ENCODE measurements at places on chromosomes 5 and 9. TPM values are rescaled to one million over a fixed set of nuclear protein-coding genes. Genes with fewer than 3 reads are reported as not detected.

The CNTFR gene
- not detected for total RNA-seq

- no peaks in the 10 kb centered on the region for H3K4me1 ChIP-seq
- no peaks in the 10 kb centered on the region for H3K36me3 ChIP-seq
- no peak for DNase-seq
- H3K4me3 ChIP-seq = no peak overlapping the region
- no peak overlapping the region for H3K27ac ChIP-seq
These were observed 146.7 kb downstream of the SSBP2 start for GRCh38 chr5:81604193-81604592.

The IFNK gene
- total RNA-seq = not detected

- H3K36me3 ChIP-seq = no peaks in the 10 kb centered on the region
- H3K27ac ChIP-seq = no peak overlapping the region
- no peak overlapping the region for H3K4me3 ChIP-seq
- DNase-seq = no peak
- H3K4me1 ChIP-seq = no peaks in the 10 kb centered on the region
- no peaks in the 10 kb centered on the region for H3K27me3 ChIP-seq
These were observed 26.9 kb upstream of the FEM1C start for GRCh38 chr5:115571441-115571878.

GRCh38 chr5:132099905-132100304 is 26.3 kb downstream of the CSF2 start:
- no peak overlapping the region for H3K4me3 ChIP-seq
- H3K27ac ChIP-seq = no peak overlapping the region
- peaks cover 38% of the 10 kb centered on the region for H3K4me1 ChIP-seq
- H3K36me3 ChIP-seq = no peaks in the 10 kb centered on the region
- no peak for DNase-seq

DNA sequence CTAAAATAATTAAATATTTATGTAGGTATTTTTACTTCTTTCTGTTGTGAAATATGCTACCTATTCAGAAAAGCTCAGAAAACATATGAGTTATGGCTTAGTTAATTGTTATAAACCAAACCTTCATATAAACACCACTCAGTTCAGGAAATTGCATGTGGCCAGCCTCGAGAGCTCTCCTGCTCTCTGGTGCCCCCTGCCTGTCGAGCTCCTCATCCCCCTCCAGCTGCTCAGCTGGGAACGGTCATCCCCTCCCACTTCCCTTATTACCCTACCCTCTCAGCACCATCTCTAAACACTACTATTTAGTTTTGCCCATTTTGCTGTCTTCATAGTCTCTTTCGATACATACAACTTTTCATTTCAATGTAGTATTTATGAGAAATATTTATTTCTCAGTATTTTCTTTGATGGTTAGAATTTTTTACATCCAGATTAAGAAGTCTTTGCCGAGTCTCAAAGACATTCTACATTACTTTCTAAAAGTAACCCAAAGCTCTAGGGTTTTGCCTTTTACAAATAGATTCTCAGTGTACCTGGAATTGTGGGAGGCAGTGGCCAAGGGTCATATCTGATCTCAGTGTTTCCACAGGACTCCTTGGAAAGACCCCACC is 51.2 kb upstream of the SEMA4D start:
- H3K4me3 ChIP-seq = no peak overlapping the region
- no peaks in the 10 kb centered on the region for H3K27me3 ChIP-seq
- no peaks in the 10 kb centered on the region for H3K36me3 ChIP-seq

DNA sequence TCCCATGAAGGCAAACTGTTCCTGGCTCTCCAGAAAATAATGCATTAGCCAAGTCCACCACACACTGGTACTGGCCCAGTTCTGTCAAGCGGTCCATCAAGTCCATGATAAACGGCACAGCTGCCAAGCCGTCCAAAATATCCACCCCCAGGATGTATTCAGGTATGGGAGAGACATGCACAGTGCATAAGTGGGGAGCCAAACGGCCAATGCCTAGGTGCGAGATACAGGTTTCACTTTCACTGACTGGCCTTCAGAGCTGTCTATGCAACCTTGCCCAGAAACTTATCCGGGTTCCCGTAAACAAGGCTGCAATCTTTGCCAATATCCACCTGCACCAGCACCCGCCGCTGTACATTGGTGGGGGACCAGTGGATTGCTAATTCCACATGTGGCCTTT is 795.8 kb downstream of the EFNA5 start:
- no peaks in the 10 kb centered on the region for H3K36me3 ChIP-seq
- H3K4me1 ChIP-seq = no peaks in the 10 kb centered on the region
- no peak for DNase-seq
- no peaks in the 10 kb centered on the region for H3K27me3 ChIP-seq
- H3K4me3 ChIP-seq = no peak overlapping the region

The SLC6A18 gene
- not detected for total RNA-seq

GRCh38 chr9:89408628-89409101 is 89.2 kb downstream of the SEMA4D start:
- no peak for DNase-seq
- H3K4me1 ChIP-seq = no peaks in the 10 kb centered on the region
- no peak overlapping the region for H3K27ac ChIP-seq
- no peaks in the 10 kb centered on the region for H3K36me3 ChIP-seq
- no peak overlapping the region for H3K4me3 ChIP-seq

DNA sequence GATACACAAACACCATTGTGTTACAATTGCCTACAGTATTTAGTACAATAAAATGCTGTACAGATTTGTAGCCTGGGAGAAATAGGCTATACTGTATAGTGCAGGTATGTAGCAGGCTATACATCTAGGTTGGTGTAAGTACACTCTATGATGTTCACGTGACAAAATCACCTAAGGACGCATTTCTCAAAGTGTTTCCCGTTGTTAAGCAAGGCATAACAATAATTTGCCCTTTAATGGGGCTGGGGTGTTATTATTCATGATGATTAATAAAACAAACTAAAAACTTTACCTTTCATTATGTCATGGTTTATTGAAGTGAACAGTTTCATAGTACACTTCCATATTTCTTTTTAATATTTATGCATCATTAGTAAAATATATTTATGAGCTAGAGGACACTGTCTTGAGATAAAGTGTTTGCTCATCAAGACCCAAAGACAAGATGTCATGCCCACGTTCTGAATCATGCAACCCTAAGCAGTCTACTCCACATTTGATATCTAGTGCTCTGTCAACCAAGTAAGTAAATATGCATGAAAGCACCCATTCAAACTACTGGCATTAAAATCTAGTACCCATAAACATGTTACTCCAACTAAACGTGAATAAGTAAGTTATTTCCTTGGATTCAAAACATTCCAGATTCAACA is 220.5 kb downstream of the NR2F1-AS1 start:
- no peak for DNase-seq
- H3K4me1 ChIP-seq = peaks cover 39% of the 10 kb centered on the region
- H3K36me3 ChIP-seq = no peaks in the 10 kb centered on the region
- H3K4me3 ChIP-seq = no peak overlapping the region

The SPATA31A3 gene
- not detected for total RNA-seq

DNA sequence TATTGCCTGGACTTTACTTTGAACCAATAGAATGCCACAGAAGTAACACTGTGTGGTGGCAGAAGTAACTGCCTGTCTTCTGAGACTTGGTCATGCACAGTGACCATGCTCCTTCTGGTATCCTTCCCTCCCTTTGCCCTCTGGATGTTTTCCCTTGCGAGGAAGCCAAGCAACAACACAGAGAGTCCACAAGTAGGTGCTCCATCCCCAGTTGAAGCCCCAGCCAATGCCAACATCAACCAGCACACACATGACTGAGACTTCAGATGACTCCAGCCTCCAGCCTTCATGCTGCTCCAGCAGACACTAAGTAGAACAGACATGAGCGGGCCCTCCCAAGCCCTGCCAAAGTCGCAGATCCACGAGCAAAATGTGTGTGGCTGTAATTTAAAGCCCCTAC is 129.6 kb downstream of the EPB41L4A start:
- H3K4me1 ChIP-seq = no peaks in the 10 kb centered on the region
- no peak overlapping the region for H3K4me3 ChIP-seq
- 0 out of 2 replicates have a peak, but pooled peaks cover 3% of the 10 kb centered on the region for H3K27me3 ChIP-seq
- H3K27ac ChIP-seq = no peak overlapping the region
- no peaks in the 10 kb centered on the region for H3K36me3 ChIP-seq
- no peak for DNase-seq

- no peak for DNase-seq
- H3K4me3 ChIP-seq = no peak overlapping the region
- H3K36me3 ChIP-seq = no peaks in the 10 kb centered on the region
These were observed 365.9 kb downstream of the MLLT3 start for GRCh38 chr9:20256284-20256948.

The PDCD1LG2 gene
- total RNA-seq = not detected

The OR1Q1 gene
- not detected for total RNA-seq

The SPATA24 gene
- 3.1 TPM for total RNA-seq

- H3K27ac ChIP-seq = no peak overlapping the region
- peaks cover 9% of the 10 kb centered on the region for H3K4me1 ChIP-seq
These were observed 20.1 kb upstream of the FCN2 start for GRCh38 chr9:134860510-134860909.

The NME5 gene
- 3.1 TPM for total RNA-seq

The SPATA9 gene
- not detected for total RNA-seq

DNA sequence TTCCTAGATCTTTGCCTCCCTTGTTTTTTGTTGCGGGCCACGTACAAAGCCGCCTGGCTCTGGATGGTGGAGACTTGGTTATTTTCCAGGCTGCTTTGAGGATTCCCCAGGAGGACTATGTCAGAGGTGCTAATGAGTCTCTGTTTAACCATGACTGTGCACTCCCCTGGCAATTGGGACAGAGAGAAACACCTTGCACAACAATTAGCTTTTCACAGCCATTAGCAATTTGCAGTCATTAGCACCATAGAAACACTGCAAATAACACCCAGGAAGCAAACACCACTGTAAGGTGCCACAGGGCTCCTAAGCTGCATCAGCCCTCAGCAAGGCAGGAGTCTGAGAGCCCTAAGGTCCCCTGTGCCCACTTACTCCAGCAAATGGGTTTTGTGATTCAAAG is 201.0 kb upstream of the VLDLR start:
- no peaks in the 10 kb centered on the region for H3K36me3 ChIP-seq
- no peaks in the 10 kb centered on the region for H3K4me1 ChIP-seq
- H3K27me3 ChIP-seq = peaks cover 7% of the 10 kb centered on the region
- no peak overlapping the region for H3K4me3 ChIP-seq

DNA sequence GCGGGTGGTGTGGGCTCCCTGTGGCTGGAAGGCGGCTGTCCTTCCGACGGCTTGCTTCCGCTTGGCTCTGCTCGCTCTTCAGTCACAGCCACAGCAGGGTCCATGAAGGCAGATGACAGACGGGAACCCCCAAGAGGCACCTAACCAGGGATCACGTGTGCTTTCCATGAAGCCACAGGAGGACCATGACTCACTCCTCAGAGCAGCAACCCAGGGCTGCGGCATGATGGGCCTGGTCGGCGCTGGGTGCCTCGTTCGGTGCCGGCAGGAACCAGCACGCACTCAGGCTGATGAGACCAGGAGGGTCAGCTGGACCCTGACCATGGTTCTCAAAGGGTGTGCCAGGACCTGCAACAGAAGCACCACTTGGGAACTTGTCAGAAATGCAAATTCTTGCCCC is 32.8 kb upstream of the MED10 start:
- H3K27me3 ChIP-seq = peaks cover 46% of the 10 kb centered on the region
- H3K4me3 ChIP-seq = no peak overlapping the region
- no peaks in the 10 kb centered on the region for H3K36me3 ChIP-seq
- DNase-seq = no peak
- no peaks in the 10 kb centered on the region for H3K4me1 ChIP-seq

DNA sequence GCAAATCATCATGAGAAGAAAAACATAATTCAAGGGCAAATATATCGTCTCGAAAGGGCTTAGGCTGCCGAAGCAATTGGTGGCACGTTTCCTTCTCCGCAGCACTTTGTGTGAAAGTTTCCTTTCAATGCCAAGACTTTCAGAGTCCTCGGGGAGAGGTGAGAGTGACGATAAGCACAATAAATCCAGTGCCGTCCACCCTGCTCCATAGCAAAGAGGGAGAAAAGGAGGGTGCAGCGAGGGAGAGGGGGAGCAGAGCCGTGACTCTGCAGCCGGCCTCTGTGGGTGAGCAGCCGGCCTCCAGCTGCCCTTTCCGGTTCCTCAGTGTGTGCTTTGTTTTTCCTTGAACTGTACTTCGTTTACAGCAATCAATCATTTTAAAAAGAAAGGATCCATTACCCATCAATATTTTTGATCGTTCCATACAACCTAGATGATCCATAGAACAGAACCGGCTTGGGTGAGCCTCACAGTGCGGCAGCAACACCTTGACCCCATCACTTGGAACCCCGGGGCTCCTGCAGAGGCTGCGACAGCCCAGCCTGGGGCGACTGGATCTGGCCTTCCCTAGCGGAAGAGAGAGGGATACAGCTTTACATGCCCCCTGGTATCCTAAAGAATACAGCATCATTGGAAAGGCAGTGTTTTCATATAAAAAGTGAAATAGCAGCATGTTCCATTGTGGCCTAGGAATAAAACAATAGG is 247.0 kb upstream of the IRX4 start:
- no peak overlapping the region for H3K4me3 ChIP-seq
- peaks cover 11% of the 10 kb centered on the region for H3K27me3 ChIP-seq
- no peaks in the 10 kb centered on the region for H3K4me1 ChIP-seq
- no peak overlapping the region for H3K27ac ChIP-seq

DNA sequence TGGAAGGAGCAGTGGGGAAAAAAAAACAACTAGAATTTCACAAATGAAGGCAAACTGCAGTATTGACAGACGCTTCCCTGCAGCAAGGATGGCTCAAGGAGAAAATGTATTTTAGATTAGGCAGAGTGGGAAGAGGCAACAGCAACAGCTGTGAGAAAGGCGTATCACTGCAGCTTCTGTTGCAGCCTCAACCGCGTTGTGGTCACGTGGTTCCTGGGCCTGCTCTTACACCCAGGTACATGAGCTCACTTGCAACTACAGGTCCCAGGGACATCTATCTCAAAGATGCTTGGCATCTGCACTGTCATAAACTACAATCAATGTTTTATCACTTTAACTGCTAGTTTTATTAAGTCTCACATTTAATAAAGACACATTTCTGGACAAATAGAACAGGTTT is 36.0 kb upstream of the GOLM1 start:
- H3K36me3 ChIP-seq = no peaks in the 10 kb centered on the region
- H3K27ac ChIP-seq = no peak overlapping the region
- no peaks in the 10 kb centered on the region for H3K27me3 ChIP-seq
- no peak for DNase-seq

GRCh38 chr9:120480707-120481106 is 99.3 kb downstream of the CDK5RAP2 start:
- no peak overlapping the region for H3K27ac ChIP-seq
- no peaks in the 10 kb centered on the region for H3K27me3 ChIP-seq
- DNase-seq = no peak
- peaks cover 14% of the 10 kb centered on the region for H3K36me3 ChIP-seq

The ARL14EPL gene
- total RNA-seq = 22.9 TPM

- no peak within 1 kb of the TSS for H3K27ac ChIP-seq
- no peak for DNase-seq
- no peaks in the 10 kb centered on the region for H3K36me3 ChIP-seq
- no peaks in the 10 kb centered on the region for H3K27me3 ChIP-seq
- H3K4me3 ChIP-seq = no peak within 1 kb of the TSS
- H3K4me1 ChIP-seq = no peaks in the 10 kb centered on the region
These were observed at the start of gene TLE4 for GRCh38 chr9:79571309-79572031. Gene TLE4, plus strand, starts transcription at chr9:79571965. Its CDS starts 826 bp downstream, at chr9:79572791.

The PLPPR1 gene
- not detected for total RNA-seq

The GARIN3 gene
- total RNA-seq = not detected

The PTGDS gene
- total RNA-seq = 3.1 TPM

GRCh38 chr9:36796671-36797419 is 224.2 kb downstream of the MELK start:
- no peaks in the 10 kb centered on the region for H3K4me1 ChIP-seq
- no peak overlapping the region for H3K27ac ChIP-seq
- DNase-seq = no peak
- H3K4me3 ChIP-seq = no peak overlapping the region
- peaks cover 2% of the 10 kb centered on the region for H3K27me3 ChIP-seq
- H3K36me3 ChIP-seq = no peaks in the 10 kb centered on the region

The ANKRD18B gene
- total RNA-seq = 3.9 TPM

The FOXD4L6 gene
- 0.54 TPM for total RNA-seq

The CARD6 gene
- not detected for total RNA-seq

The SPACA9 gene
- 8.0 TPM for total RNA-seq

The PCDHGC5 gene
- not detected for total RNA-seq

The UQCRQ gene
- total RNA-seq = 528 TPM

Measured in HCT116 (cell line).